Activated CD8-positive, alpha-beta memory T cell treated with anti-CD3 and anti-CD28 coated beads, Interleukin-2, amount 50 U/mL, for 48 hours (primary cell): ENCODE measurements at places on chromosomes 7 and 10.
A peak's percentile ranks its signal among the peaks of the same experiment; 100 is the strongest.

- DNase-seq: no peak
These were observed 116.2 kb downstream of the ELMO1 start for GRCh38 chr7:37332243-37333016.

GRCh38 chr7:31100445-31100844 is 48.3 kb downstream of the ADCYAP1R1 start:
- DNase-seq: peak; percentile 4

- no peak for DNase-seq
These were observed 39.9 kb downstream of the AVL9 start for GRCh38 chr7:32535162-32535702.

DNA sequence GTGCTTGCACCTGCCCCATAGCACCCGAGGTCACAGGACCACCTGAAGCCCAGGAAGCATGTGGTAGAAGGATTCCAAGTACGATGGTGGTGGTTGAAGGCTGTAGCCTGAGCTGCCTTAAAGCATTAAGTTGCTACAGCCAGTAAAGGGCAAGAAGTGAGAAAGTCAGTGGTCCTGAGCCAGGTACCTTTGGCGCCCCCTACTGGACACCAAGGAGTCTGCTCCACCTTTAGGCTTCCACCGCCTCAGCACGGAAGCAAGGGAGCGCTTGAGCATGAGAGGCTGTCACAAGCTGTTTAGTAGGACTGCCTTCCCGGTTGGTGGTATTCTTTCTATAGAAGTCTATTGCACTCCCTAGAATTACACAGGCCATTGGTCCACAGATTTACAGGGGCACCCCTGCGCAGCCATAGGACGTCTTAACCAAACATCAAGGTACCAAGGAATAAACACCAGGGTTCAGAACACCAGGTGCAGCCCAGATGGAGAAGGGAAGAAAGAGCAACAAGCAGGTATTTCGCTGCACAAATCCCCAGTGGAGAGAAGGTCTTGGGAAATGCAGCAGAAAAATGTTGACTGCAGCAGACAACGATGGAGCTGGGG is 2.2 kb downstream of the CRTAC1 start:
- DNase-seq: peak; percentile 88

GRCh38 chr7:33685981-33686683 is 219.2 kb upstream of the BMPER start:
- DNase-seq: no peak

- no peak for DNase-seq
These were observed 21.4 kb upstream of the LEP start for GRCh38 chr7:128219636-128220035.

- no peak for DNase-seq
These were observed 161.5 kb upstream of the TBX20 start for GRCh38 chr7:35415411-35415822.

- DNase-seq: no peak
These were observed 8.4 kb downstream of the SORBS1 start for GRCh38 chr10:95552679-95553342.

DNA sequence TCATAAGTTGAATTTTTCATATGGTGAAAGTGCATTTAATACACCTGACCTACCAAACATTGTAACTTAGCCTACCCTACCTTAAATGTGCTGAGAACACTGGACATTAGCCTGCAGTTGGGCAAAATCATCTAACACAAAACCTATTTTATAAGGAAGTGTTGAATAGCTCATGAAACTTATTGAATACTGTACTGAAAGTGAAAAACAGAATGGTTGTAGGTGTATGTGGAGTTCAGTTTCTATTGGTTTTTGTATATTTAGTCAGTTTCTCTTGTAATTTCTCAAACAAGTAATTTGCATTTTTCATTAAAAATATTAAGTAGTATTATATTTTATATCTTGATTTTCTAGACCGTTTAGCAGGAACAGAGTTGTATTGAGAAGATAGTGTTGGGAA is 15.3 kb downstream of the CCDC7 start:
- DNase-seq: no peak

- no peak for DNase-seq
These were observed 692.9 kb downstream of the LRMDA start for GRCh38 chr10:76124280-76124679.

DNA sequence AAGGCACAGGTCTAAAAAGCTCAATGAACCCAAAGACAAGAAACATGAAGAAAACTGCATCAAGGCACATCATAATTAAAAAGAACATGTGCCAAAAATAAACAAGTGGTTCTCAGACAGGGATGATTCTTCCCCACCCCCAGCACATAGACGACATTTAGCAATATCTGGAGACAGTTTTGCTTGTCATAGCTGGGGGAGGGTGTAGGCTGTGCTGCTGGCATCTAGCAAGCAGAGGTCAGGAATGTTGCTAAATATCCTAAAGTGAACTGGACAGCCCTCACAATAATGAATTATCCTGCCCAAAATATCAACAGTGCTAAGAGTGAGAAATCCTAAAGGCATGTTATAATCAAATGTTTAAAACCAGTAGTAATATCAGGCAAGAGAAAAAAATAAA is 122.6 kb downstream of the MICU1 start:
- no peak for DNase-seq
